ENCODE measurements at places on chromosomes 6 and 20.

DNA sequence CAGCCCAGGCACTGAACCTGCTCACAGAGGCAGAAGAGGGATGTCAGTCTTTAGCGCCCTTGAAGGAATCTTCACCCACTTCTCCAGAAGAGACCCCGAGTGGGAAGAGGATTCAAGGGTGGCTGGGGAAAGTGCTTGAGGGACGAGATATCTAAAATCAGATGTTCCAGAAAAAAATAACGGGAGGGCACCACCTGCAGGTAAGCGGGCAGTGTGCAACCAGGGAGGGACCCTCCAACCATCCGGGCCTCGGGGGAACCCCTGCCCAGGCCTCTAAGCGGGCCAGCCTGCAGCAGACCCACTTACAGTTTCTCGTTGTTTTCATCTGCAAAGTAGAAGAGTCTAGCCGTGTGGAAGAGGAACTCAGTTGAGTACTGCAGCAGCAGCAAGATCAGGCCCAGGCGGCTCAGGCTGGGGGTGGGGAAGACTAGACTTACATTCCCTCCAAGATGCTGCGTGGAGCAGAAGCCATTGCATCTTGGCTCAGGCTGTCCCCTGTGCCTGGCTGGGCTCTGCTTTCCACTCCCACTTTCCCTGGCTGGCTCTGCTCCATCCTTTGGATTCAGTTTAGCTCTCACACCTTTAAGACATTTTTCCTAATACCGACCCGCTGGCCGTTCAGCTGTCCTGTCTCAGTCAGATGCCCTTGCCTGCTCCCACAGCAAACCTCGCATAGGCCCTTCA is 71.0 kb downstream of the TRAM2 start:
- no peak for DNase-seq

- peak; percentile 43 for DNase-seq
Measured at GRCh38 chr20:4073852-4074741, 58.7 kb upstream of the RNF24 start.

- no peak for DNase-seq
Measured at GRCh38 chr20:55271371-55271770, 733.9 kb downstream of the CBLN4 start.

DNA sequence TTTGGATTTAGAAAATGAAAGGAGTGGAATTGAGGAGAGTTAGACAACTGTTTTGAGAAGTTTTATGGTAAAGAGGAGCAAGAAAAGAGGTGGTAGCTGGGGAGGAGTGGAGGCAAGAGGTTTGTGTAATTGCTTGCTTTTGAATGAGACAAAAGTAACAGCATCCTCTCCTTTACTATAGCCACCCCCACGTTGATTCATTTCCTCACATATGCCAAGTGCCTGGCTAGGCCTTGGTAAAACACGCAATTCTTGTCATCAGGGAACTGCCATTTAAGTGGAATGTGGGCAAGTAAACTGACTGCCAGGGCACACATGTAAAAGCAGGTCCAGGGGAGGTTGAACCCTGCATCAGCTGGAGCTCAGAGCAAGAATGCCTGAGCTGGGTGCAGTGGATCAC is 4.1 kb downstream of the MTRES1 start:
- no peak for DNase-seq

- DNase-seq, result no peak
Measured at GRCh38 chr6:156776470-156776839, 723 bp upstream of the ARID1B start.

- DNase-seq, result peak; percentile 51
Measured at GRCh38 chr6:45420083-45420908, 42.6 kb upstream of the SUPT3H start.

DNA sequence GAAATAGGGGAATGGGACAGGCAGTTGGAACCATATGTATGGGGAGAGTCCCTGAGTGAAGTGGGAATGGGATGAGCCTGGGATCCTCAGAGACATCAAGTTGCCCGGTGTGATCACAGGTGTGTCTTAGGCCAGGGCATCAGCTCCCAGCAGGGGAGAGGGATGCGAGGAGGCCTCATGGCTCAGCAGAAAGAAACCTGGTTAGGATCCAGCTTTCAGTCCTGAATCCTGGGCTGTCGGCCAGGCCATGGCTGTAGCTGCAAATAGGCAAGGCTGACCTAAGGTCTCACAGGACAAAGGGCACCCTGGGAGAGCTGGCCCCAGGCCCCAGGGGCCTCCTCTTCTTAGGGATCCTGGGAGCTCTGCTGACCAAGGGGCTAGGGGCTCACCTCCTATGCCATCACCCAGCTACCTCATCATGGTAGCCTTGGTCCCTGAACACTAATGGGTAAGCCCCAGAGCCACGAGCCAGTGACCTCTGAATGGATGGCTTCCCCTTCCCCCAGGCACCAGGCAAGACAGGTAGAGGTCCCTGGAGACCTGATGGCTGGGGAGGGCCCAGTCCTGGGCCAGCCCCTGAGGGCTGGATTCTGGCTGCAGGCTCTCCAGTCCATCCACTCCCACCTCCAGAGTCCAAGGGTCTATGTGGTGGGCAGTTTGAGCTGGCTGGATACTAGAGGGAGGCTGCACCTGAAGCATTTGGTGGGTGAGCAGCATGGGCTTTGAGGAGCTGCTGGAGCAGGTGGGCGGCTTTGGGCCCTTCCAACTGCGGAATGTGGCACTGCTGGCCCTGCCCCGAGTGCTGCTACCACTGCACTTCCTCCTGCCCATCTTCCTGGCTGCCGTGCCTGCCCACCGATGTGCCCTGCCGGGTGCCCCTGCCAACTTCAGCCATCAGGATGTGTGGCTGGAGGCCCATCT is at the start of gene SLC22A7:
Gene SLC22A7, plus strand, starts transcription at position 617 of the 921 bp plus-strand sequence. Its CDS starts 99 bp downstream, at position 716.
- DNase-seq, result peak; percentile 94

GRCh38 chr6:15400572-15401004 is 154.7 kb downstream of the JARID2 start:
- peak; percentile 62 for DNase-seq

- DNase-seq, result no peak
Measured at GRCh38 chr6:52801188-52801841, 2.3 kb downstream of the GSTA1 start.

GRCh38 chr20:48060841-48061720 is 275.8 kb upstream of the SULF2 start:
- DNase-seq, result no peak

DNA sequence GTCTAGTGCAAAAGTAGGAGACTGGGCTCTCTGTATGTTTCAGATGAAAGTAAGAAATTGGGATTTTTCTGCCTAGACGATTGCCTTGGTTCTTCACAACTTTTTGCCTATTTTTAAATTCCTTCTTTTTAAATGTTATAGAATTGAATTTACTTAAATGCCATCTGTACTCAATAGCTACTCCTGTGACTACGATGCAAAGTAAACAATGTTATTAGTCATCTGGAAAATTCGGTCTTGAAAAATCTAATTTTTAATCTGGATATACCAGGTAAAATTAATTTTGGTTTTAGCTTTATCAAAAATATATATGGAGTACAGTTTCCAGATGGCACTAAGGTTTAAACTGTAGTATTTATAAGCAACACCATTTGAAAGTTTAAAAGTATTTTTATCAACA is 472.2 kb downstream of the UTRN start:
- no peak for DNase-seq

- DNase-seq, result no peak
Measured at GRCh38 chr6:22401206-22401605, 104.4 kb upstream of the PRL start.

- DNase-seq, result no peak
Measured at GRCh38 chr20:21104466-21104761, 1.7 kb downstream of the LINC00237 start.

GRCh38 chr6:139449611-139450000 is 75.2 kb upstream of the CITED2 start:
- no peak for DNase-seq

- no peak for DNase-seq
Measured at GRCh38 chr6:169296622-169297021, 43.0 kb upstream of the THBS2 start.

GRCh38 chr6:52653151-52653550 is 17.8 kb upstream of the TMEM14A start:
- DNase-seq, result no peak

DNA sequence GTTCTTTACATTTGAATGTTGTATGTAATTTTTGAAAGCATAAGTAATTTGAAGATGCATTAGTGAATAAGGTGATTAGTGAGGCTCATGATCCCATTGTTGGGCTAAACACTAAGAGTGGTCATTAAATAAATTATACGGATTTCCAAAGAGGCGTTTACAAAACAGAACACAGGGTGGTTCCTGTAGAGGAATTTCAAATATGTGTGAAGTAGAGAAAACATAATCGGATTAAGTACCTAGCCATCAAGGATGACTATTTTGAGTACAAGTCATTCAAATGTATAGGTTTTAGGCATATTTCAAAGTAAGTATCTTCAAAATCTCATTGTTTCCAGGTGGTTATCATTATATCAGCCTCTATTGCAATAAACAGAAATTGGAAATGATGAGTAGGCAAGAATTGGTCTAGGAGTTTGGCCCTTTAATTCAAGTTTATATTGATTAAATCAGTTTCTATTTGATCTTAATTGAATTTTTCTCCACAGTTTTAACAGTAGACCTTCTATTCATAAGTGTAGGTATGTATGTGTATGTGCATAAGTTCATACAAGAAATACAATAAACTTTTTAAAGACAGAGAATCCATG is 94.8 kb downstream of the MYLK4 start:
- DNase-seq, result no peak

DNA sequence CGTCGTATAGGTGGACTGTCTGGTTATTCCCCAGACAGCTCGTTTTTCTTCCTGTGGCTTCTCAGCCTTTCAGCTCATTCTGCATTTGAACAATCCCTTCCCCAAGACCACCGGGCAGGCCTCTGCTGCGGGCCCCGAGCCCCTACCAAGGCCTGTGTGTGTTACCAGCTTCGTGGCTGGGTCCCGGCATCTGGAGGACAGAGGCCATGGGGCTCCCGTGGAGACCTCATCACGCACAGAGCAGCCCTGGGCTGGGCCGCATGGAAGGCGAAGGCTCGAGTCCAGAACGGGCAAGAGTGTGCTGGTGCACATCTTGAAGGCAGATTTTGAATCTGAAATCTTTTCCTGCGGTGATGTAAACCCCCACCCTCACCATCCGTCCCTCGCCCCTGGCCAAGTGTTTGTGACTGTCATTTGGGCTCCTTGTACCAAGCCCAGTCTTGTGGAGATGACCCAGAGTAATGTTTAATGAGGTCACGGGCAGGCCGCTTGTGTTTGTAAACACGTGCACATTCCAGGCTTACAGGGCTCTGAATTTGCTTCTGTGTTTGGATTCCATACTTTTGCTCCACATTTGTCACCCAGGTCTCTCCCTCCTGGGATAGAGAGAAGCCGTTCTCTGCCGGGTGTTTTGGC is 119.6 kb downstream of the CDH4 start:
- DNase-seq, result no peak

DNA sequence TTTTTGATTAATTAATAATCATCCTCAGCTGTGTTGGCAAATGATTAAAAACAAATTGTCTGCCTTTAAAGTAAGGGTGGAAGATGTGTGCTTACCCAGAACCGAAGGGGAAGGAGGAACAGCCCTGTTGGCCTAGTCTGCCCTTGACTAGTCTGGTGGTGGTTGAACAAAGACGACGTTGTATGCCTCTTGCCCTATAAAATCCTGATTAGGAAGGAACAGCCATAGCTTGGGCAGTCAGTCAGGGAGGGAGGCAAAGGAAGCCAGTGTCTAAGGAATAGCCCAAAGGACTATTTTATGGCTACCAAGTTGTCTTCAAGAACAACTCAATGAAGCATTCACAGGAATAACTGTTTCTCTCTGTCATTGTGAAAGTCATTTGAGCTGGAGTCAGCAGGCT is 70.7 kb downstream of the PRDM1 start:
- no peak for DNase-seq
